ENCODE measurements at places on chromosomes 1 and 21.

DNA sequence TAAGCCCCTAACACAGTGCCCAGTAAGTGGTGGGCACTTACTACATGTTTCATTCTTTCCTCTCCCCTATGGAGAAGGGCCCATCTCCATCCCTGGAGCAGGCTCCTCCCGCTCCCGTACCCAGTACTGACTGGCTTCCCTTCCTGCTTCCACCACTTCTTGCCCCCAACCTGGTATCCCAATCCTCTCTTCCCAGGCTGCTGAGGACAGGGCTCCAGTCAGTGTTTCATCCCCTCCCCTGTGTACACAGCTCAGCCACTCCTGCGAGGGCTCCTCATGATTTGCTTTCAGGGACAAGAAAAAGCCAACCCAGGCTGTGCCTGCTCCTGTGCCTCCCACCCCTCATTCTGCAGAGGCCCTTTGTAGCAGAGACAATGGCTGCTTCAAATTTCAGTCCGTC lies 20.8 kb upstream of the ETV3 start:
- DNase-seq: no peak

DNA sequence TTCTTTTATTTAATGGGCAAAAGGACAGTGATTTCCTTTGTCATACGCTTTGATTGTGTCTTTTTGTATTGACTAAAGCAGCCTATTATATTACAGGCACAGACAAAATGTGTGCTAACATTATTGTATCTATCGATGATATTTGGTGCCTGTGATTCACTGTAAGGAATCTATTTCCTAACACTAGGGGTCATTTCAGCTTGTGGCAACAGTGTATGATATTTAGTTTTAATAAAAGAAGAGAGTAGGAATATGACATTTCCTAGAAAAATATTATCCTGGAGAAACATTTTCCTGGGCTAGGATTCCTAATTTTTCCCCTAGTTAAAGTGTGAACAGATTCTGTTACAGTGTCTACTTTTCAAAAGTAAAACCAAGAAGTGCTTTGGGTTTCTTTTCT lies 42.8 kb downstream of the TYW3 start:
- DNase-seq: no peak

GRCh38 chr1:54989968-54990810 lies 8.5 kb upstream of the BSND start:
- no peak for DNase-seq

- no peak for DNase-seq
These were observed 7.0 kb upstream of the NT5C1A start for GRCh38 chr1:39678889-39679288.

DNA sequence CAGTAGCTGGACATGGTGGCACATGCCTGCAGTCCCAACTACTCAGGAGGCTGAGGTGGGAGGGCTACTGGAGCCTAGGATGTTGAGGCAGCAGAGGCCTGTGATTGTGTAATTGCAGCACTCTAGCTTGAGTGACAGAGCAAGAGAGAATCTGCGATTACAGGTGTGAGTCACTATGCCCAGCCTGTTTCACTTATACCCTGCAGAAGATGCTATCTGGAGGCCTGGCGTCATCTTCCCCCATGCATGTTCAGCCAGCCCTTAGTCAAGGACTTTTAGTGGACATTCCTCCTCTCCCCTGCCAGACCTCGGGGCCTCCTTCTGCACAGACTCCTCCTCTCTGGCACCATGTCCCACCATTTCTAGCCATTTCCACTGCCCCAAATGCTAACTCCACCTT lies 36.3 kb upstream of the RCC2 start:
- peak; percentile 95 for DNase-seq

DNA sequence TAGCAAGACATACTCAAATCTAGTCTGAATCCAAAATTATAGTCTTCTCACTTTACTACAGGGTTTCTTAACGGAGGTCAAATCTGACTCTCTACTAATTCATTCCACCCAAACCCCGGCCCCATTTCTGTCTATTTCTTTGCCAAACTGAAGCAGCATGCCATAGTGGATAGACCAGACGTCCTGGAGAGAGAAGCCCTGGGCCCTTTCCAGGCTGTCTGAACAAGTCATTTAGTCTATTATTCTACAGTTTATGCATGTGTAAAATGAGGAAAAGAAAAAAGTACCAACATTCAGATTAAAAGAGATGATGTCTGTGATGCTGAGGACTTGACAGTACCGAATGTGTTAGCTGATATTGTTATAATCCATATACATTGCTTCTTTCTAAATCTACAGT lies 95.0 kb downstream of the GDAP2 start:
- DNase-seq: no peak

DNA sequence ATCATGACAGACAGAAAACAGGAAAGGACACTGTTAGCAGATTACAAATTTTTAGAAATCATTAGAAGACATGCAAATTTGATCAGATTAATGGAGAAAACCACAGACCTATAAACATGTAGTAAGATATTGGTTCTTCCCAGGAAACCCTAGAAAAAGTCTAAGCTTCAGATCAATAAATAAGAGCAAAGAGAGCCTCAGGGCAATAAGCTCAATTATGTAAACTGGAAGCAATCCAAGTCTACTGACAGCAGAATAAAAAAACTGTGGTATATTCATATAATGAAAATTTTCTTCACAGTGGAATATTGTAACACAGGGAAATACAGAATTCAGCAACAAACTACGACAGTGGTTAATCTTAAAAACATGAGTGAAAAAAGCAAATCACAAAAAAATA lies 36.3 kb downstream of the NRDC start:
- no peak for DNase-seq

- DNase-seq: no peak
These were observed 595 bp downstream of the EXOC8 start for GRCh38 chr1:231337043-231337471.

- DNase-seq: no peak
These were observed 45.7 kb downstream of the MAP3K21 start for GRCh38 chr1:233373226-233373625.

DNA sequence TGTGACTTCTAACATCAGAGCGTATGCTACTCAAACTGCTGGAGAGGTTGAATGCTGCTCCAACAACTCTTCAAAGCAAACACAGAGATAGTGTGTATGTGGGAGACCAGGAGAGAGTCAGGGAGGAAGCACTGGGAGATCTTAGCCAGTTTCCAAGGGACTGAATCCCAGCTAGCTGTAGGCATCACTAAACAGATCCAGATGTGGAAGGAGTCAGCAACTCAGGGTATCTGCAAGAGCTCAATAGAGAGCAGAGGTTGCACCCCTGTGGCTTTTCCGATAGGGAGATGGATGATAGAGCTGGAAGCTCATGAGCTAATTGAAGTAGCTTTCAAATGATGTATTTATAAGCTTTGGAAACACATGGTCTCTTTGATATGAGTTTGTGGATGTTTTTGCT lies 168.9 kb upstream of the HOOK1 start:
- peak; percentile 47 for DNase-seq

- no peak for DNase-seq
These were observed 827 bp downstream of the PRKCZ start for GRCh38 chr1:2050793-2051682.

GRCh38 chr1:224592636-224593582 lies 23.2 kb upstream of the CNIH3 start:
- peak; percentile 84 for DNase-seq

Data from HFFc6 (cell line).